Stimulated activated CD8-positive, alpha-beta memory T cell treated with anti-CD3 and anti-CD28 coated beads, Interleukin-7, amount 100 ng/mL, for 1 hour (primary cell): ENCODE measurements at places on chromosomes 1 and 21.

DNA sequence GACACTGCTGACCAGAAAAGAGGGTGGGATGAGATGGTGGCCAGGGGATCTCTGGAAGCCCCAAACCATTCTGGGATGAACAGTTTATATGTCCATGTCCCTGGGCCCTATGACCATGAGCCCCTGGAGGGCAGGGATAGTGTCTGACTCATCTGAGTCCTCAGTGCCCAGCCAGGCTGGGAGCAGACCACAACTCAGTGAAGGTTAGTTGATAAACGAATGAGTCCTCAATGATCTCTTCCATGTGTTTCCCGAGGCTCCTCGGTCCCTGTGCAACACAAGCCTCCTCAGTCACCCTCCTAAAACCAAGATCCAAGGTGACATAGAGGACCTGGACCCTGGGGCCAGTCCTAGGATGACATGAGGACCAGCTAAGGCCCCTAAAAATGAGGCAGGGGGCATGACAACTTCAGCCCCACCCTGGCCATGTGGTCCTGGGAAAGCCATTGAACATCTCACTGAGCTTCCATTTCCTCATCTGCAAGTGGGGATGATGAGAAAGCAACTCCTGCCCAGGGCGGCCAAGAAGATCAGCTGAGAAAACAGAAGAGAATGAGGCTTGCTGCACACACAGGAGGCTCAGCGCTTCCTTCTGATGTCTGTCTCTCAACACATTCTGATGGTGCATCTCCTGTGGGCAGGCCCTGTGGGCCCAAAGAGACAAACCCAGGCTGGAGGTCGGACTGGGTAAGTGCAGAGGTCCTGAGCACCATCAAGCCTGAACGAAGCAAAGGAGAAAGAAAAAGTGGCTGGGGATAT, 86.3 kb downstream of the GLIS1 start:
- no peak for DNase-seq

DNA sequence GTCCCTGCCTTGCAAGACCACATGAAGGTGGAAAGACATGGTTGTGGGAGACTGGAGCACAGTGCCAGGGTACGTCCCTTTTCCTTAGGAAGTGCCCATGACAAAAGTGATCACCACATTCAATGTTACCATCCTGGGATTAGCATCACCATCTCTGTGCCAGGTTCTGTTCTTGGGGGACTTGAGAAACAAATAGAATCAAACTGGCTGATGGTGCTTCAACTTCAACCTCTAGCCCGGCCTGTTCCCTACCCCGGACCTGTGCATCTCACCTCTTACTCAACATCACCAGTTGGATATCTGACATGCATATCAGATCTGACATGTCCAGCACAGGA, 153.3 kb downstream of the GRIK3 start:
- DNase-seq: no peak

GRCh38 chr1:111054656-111055055, 85.2 kb downstream of the DRAM2 start:
- DNase-seq: no peak

DNA sequence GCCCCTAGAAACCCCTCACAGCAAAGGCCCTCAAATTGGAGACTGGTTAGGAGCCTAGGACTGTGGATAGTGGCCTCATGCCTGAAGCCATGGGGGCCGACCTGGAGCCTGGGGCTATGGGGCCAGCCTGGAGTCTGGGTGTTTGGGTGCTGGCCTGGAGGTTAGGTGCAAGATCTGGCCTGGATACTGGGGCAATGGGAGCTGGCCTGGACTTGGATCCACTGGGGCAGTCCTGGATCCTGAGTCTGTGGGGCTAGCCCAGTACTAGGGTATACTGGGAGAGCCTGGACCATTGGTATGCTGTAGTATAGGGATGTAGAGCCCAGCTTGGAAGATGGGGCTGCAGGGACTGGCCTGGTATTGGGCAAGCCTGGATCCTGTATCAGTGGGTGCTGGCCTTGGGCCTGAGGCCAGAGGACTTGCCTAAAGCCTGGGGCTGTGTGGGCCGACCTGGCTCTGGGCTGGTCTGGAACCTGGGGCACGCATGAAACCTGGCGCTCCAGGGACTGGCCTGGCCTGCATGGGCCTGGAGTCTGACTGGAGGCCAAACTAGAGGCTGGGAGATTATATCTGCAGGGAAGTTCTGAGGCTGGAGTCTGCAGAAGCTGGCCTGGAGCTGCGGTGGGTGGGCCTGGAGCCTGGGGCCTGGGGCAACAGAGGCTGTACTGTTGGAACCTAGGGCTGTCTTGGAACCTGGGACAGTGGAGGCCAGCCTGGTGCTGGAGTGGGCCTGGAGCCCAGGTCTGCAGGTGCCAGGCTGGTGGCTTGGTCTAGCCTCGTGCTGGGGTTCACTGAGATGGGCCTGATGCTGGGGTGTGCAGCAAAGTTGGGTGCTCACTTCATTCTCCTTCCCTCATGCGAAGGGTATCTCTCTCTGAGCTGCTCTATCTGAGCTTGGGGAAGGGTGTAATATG, 12.6 kb upstream of the DENND1B start:
- DNase-seq: no peak

DNA sequence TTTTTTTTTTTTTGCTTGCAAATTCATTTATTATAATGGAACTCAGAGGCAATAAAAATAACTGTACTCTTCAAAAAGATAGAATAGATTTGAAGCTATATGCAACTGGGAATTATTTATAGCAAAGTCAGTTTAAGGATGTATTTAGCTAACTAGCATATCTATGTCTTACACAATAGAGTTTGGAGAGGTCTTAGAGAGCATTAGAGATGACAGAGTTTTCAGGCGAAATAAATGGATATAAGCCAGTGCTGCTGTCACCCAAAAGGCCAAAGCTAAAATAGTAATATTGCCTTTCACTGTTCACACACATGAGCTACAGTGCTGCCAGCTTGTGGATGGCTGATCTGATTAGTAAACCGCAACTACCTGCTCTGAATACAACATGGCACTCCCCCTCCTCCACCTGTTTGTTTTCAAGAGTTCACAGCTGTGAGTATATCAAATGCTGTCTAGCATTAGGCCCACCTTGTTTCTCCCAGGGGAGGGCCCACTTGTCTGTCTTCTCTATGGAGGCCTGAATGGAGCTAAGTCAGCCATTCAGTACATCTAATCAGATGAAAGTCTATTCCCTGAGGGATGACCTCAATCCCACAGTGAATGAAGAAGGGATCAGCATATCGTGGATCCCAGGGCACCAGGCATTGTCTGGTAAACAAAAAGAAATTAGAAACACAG, 25.2 kb upstream of the SSX2IP start:
- no peak for DNase-seq

DNA sequence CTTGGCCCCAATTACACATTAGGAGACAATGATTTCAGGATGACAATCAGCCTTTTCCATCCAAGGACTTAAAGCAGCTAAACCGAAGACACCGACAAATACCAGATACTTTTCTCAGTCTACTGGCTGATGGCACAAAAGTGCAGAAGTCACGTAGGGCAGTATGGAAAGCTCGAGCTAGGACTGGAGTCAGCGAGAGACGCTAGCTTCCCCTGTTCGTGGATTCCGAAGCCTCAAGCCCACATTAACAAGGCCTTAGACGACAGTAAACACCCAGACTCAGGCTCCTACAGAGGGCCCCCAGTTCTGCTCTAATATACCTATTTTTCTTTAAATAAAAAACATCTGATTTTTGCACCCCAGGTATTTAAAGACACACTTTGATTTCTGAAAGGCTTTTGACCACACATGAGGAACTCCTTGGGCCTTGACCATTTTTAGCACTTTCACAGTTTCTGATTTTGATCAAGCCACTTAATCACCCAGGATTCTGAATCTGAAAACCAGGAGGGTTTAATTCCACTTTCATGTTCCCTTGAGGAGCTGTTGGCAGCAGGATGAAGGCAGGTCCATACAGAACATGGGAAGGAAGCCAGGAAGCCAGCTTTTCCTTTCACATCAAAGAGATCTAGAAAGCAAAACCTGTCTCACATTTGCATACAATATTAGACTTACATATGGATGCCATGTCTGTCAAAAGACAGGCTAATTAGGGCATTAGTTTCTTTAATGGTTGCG, 204.1 kb downstream of the GABPA start:
- no peak for DNase-seq

GRCh38 chr1:202580619-202581018, 129.6 kb downstream of the SYT2 start:
- no peak for DNase-seq

DNA sequence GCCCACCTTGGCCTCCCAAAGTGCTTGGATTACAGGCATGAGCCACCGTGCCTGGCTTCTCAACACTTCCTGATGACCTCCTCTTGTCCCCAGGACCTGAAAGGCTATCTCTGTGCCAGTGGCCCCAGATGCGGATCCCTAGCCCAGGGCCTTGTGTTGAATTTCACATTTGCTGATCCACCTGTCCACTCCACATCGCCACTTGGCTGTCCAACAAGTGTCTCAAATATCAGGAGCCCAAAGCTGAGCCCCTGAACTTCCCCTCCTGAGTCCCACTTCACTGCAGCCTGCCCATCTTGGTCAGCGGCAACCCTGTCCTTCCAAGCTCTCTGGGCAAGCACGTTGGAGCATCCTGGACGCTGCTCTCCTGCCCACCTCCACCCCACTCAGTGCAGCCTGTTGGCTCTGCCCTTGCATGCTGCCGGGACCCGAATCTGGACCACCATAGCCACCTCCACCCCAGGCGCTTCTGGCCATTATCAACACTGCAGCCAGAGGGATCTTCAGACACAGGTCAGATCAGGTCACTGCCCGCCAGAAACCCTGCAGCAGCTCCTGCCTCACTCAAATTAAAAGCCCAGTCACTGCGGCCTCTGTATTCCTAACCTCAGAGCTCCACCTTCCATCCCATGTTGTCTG, 352.5 kb upstream of the VAMP3 start:
- DNase-seq: no peak

DNA sequence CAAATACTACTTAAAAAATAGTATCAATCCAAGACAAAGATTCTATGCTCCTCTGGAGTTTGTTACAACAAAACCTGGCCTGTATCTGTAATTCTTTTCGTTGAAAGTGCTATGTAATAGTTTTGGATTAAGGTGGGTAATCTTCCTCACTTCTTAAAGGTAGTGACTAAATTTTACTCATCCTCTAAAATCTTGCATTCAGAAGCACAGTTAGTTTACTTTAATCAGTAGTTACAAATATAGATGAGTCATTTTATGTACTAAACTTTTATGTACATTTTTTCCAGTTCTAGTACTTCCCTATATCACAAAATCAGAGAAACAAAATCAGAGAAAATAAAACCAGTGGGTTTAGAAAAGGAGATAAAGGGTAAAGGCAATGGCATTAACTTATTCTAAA, 51.3 kb downstream of the ZNHIT6 start:
- no peak for DNase-seq

DNA sequence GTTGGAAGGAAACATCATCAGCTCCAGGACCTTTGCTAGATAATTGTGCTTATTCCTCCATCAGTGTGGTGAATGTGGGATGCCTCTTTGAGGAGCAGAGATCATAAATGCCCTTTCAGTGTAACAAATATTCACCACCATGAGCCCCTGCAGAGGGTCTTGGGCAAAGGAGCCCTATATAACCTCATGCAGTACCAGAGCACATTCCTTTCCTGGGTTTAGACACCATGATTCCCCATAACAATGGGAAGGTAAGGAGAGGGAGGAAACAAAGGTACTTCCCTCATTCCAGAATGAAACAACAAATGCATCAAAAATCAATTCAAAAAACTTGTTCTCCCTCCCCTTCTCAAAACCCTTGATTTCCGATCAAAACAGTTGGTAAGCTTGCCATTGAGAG, 103.4 kb upstream of the PROX1 start:
- no peak for DNase-seq

- DNase-seq: no peak
Measured at GRCh38 chr1:119974013-119974412, 77.7 kb upstream of the ADAM30 start.

- no peak for DNase-seq
Measured at GRCh38 chr1:243253926-243254232, 1.2 kb downstream of the CEP170 start.

- no peak for DNase-seq
Measured at GRCh38 chr1:159802111-159802510, at the start of gene FCRL6. FCRL6 (plus strand) TSS chr1:159802360; CDS start chr1:159802425, 65 bp downstream.

- no peak for DNase-seq
Measured at GRCh38 chr1:234231061-234231892, 142.0 kb upstream of the COA6 start.

DNA sequence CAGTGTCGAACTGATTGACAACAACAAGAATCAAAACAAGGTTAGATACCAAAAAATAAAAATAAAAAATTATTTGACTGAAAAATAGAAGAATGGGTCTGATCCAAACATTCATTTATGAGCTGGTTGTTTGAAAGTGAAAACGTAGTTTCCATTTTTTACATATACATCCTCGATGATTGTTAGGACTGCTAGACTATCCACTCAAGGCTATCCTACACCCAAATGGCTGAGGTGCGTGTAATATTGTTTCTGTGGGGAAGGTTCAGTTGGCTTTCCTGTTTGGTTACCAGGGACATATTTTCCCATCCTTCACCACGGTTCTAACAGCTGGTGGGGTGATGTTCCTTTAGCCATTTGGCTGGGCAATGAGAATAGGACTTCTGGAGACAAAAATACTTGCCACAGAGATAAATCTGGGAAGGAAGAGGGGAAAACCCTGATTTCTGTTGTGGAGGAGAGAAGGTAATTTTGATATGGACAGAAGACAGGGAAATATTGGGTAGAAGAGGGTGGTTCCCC, 66.3 kb downstream of the MAP3K7CL start:
- no peak for DNase-seq
